ENCODE measurements at places on chromosomes 5 and 9.

GRCh38 chr9:13431222-13431536, 151.7 kb upstream of the MPDZ start:
- no peak overlapping the region for H3K4me3 ChIP-seq
- no peaks in the 10 kb centered on the region for H3K36me3 ChIP-seq
- H3K27me3 ChIP-seq, result no peaks in the 10 kb centered on the region

- no peak for DNase-seq
- peaks cover 7% of the 10 kb centered on the region for H3K27me3 ChIP-seq
- no peak overlapping the region for H3K4me3 ChIP-seq
- no peaks in the 10 kb centered on the region for H3K4me1 ChIP-seq
- H3K27ac ChIP-seq, result no peak overlapping the region
Measured at GRCh38 chr5:143501310-143502044, 98.0 kb upstream of the NR3C1 start.

DNA sequence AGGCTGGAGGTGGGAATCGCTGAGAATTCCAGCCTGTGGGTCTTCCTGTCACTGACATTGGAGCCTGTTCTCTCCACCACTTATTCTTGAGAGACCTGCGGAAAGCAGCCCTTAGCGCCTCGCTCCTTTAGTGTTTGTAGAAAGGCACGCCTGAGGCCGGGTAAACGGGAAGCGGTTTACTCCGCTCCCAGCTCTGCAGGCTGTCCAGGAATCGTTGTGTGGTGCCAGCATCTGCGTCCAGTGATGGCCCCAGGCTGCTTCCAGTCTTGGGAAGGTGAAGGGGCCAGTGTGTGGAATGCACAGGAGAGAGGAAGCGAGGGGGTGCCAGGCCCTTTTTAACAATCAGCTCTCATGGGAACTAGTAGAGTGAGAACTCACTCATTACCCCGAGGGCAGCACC, 44.6 kb upstream of the FCN2 start:
- no peaks in the 10 kb centered on the region for H3K36me3 ChIP-seq
- no peak overlapping the region for H3K4me3 ChIP-seq
- no peak overlapping the region for H3K27ac ChIP-seq
- no peaks in the 10 kb centered on the region for H3K27me3 ChIP-seq
- H3K4me1 ChIP-seq, result no peaks in the 10 kb centered on the region

GRCh38 chr9:97985058-97985861, 2.1 kb downstream of the ANP32B start:
- peaks cover 19% of the 10 kb centered on the region for H3K36me3 ChIP-seq
- peak overlapping the region; percentile 73 for H3K27ac ChIP-seq
- H3K27me3 ChIP-seq, result no peaks in the 10 kb centered on the region
- H3K4me3 ChIP-seq, result peak overlapping the region; percentile 78
- DNase-seq, result peak; percentile 29

- H3K27me3 ChIP-seq, result peaks cover 23% of the 10 kb centered on the region
- no peaks in the 10 kb centered on the region for H3K36me3 ChIP-seq
- DNase-seq, result no peak
Measured at GRCh38 chr5:135442431-135443160, 4.6 kb downstream of the DCANP1 start.

DNA sequence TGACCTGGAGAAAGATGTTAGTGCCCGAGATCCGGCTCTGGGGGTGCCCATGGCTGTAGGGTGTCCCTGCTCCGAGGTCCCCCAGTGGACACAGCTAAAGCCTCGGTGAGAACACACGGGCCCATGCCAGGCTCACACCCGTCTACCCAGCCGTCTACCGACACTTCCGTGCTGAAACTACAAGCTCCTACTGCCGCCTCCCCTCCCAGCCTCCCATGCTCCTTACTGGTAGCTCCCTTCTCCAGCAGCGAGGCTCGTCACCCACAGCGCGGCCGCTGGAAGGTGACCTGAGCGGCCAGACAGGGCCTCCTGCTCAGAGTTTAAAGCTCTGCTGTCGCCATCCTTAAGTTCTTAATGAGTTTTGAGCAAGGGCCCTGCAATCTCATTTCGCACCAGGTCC, 33.2 kb upstream of the CLPTM1L start:
- H3K27ac ChIP-seq, result no peak overlapping the region
- peaks cover 37% of the 10 kb centered on the region for H3K4me1 ChIP-seq
- H3K4me3 ChIP-seq, result no peak overlapping the region
- no peak for DNase-seq
- no peaks in the 10 kb centered on the region for H3K36me3 ChIP-seq
- H3K27me3 ChIP-seq, result no peaks in the 10 kb centered on the region

GRCh38 chr5:77486344-77486962, 5.7 kb downstream of the WDR41 start:
- no peak overlapping the region for H3K4me3 ChIP-seq
- H3K36me3 ChIP-seq, result peaks cover 3% of the 10 kb centered on the region
- peaks cover 7% of the 10 kb centered on the region for H3K4me1 ChIP-seq
- DNase-seq, result no peak
- H3K27me3 ChIP-seq, result no peaks in the 10 kb centered on the region
- H3K27ac ChIP-seq, result no peak overlapping the region

- peaks cover 2% of the 10 kb centered on the region for H3K36me3 ChIP-seq
- H3K27ac ChIP-seq, result no peak overlapping the region
- H3K27me3 ChIP-seq, result peaks cover 16% of the 10 kb centered on the region
- DNase-seq, result no peak
Measured at GRCh38 chr5:142215915-142216681, 107.5 kb downstream of the NDFIP1 start.

GRCh38 chr9:99054581-99054980, 50.3 kb upstream of the TGFBR1 start:
- no peaks in the 10 kb centered on the region for H3K27me3 ChIP-seq
- H3K27ac ChIP-seq, result no peak overlapping the region
- H3K36me3 ChIP-seq, result peaks cover 17% of the 10 kb centered on the region

DNA sequence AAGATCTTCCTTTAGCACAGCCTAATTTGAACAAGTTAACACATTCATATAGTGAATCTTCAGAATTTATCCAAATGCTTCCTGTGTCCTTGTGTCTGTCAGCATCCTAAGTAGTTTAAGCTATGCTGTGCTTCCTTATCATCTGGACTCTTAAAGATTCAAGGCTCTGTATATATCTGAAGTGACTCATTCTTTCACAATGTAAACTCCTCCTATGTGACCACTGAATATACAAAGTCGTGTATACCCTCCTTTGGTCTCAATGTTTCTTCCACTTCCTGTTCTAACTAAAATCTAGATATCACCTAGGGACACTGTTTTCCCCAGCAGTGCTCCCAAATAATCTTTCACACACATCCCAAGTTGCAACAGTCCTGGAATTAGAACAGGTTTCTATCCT, 935.7 kb upstream of the NUDT12 start:
- H3K27ac ChIP-seq, result no peak overlapping the region
- no peak overlapping the region for H3K4me3 ChIP-seq
- H3K27me3 ChIP-seq, result no peaks in the 10 kb centered on the region
- H3K36me3 ChIP-seq, result no peaks in the 10 kb centered on the region
- no peaks in the 10 kb centered on the region for H3K4me1 ChIP-seq

DNA sequence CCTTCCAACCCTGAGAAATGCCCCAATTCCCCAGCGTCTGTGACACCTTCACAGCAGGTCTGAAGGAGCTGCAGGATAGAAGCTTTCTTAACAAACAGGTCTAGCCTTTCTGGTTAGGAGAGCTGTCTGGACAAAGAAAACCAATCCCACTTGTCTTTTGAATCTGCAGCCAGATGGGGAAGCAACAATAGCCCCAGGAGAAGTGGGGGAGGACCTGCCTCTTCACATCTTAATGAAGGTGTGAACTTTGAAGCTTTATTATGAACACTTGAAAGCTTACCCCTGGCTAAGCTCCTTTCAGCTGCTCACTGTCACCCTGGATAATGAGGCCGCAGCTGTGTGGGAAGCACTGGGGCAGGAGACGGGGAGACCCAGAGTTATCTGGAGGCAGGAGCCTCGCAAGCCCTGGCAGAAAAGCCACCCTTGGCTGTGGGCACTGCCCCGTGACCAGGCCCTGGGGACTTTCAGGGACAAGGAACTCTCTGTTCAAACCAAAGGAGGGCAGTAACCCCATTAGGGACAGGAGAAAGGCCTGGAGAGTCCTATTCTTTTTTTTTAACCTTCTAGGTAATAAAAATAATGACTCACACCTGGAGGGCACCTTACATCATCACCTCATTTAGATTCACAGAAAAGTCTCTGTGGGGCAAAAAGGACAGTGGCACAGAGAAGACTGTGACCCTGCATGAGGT, 151.8 kb upstream of the RAD23B start:
- H3K27ac ChIP-seq, result no peak overlapping the region
- no peaks in the 10 kb centered on the region for H3K36me3 ChIP-seq
- H3K27me3 ChIP-seq, result peaks cover 23% of the 10 kb centered on the region
- H3K4me3 ChIP-seq, result no peak overlapping the region

DNA sequence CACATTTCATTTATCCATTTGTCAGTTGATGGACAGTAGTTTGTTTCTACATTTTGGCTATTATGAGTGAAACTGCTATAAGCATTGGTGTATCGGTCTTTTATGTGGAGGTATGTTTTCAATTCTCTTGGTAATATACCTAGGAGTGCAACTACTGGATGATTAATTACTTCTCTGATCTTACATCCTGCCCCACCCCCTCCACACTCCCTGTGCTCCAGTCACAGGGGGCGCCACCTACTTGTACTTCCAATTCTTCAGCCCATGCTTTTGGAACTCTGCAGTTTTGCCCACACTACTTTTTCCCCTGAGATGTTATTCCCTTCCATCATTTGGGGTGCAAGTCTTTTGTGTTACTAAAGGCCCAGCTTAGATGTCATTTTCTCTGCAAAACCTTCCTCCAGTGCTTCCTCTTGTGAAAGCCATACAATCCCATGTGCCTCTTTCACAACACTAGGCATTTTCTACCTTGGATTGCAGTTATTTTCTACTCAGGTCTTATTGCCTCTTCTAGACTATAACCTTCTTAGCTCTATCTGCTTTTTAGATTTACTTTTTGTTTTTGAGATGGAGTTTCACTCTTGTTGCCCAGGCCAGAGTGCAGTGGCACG, 42.1 kb downstream of the SEC61B start:
- no peak overlapping the region for H3K4me3 ChIP-seq
- peaks cover 17% of the 10 kb centered on the region for H3K4me1 ChIP-seq
- H3K36me3 ChIP-seq, result no peaks in the 10 kb centered on the region
- peaks cover 5% of the 10 kb centered on the region for H3K27me3 ChIP-seq
- DNase-seq, result no peak

GRCh38 chr9:104780796-104781395, 17.0 kb downstream of the NIPSNAP3B start:
- no peaks in the 10 kb centered on the region for H3K4me1 ChIP-seq
- H3K4me3 ChIP-seq, result no peak overlapping the region
- H3K36me3 ChIP-seq, result no peaks in the 10 kb centered on the region
- H3K27ac ChIP-seq, result no peak overlapping the region
- DNase-seq, result no peak
- peaks cover 10% of the 10 kb centered on the region for H3K27me3 ChIP-seq

DNA sequence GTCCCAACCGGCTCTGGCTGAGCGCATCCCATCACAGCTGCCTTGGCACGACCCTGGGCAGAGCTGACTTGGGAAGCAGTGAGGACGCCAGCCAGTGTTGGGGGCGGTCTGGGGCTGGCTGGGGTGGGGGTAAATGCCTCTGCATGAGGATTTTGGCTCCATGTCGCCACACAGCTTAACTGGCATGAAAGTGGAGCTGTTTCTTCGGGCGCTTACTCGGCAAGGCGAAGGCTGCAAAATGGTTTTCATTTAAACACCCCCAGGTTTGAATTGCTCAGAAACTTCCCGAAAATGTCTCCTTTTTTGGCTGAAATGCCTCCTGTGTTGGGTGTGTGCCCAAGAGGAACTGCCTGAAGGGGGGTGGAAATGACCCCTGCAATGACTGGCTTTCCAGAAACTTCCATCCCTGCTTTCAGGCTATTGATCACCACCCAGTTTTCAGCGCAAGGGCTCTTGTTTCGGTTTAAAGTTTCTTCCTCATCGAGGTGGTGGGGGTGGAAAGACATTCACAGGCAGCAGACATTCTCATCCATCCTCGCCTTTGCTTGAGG, 38.3 kb downstream of the PTGES start:
- H3K36me3 ChIP-seq, result no peaks in the 10 kb centered on the region
- peaks cover 21% of the 10 kb centered on the region for H3K27me3 ChIP-seq
- H3K4me1 ChIP-seq, result no peaks in the 10 kb centered on the region

DNA sequence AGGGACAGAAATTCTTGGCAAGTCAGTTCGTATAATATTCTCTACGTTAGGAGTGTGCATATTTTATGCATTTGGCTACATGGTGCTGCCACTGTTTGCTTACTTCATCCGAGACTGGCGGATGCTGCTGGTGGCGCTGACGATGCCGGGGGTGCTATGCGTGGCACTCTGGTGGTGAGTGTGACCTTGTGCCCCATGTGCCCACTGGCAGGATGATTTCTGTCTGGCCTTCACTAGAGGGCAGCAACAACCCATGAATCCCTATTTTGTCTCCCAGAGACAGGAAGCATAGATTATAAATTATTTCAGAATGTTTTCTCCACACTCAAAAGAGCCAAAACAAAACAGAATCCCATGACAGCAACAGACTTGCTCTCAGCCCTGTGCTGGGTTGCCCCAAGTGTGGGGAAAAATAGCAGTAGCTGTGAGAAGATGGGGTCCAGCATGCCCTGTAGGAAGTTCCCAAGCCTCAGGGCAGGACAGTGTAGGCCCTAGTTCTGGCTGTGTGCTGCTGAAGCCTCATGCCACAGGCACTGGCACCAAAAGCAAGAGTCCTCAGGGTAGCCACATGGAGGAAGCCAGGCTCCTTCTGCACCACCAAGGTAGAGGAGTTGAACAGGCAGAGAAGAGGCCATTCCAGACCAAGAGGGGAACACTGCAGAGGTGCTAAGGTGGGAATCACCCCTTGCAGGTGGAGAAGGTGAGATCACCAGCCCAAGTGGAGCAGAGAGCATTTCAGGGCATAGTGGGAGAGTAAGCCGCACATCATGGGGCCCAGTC, 16.0 kb downstream of the SLC22A5 start:
- H3K4me1 ChIP-seq, result peaks cover 38% of the 10 kb centered on the region
- H3K27ac ChIP-seq, result peak overlapping the region; percentile 35
- peaks cover 8% of the 10 kb centered on the region for H3K36me3 ChIP-seq
- DNase-seq, result peak; percentile 31

GRCh38 chr9:14395317-14396082, 81.6 kb upstream of the NFIB start:
- no peaks in the 10 kb centered on the region for H3K36me3 ChIP-seq
- H3K27ac ChIP-seq, result no peak overlapping the region
- no peaks in the 10 kb centered on the region for H3K27me3 ChIP-seq

DNA sequence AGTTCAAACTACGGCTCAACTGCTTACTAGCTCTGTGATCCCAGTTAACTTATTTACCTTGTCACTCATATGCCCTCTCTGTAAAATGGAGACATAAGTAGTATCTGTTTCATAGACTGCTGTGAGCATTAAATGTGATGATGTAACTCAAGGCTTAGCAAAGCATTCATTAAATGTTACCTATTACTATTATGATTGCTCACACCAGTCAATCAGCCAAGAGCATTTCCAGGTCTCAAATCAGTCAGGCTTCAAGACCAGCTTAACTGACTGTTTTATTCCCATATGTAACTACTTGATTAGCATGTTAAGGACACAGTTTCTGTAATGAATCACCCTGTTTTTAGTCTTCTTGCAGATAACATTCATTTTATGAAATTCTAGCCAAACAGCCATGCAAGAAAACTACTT, 413.3 kb downstream of the MLLT3 start:
- peak overlapping the region; percentile 31 for H3K4me3 ChIP-seq
- H3K4me1 ChIP-seq, result peaks cover 29% of the 10 kb centered on the region
- H3K27ac ChIP-seq, result peak overlapping the region; percentile 64
- DNase-seq, result no peak

Measured in central memory CD8-positive, alpha-beta T cell (primary cell).